Activated naive CD4-positive, alpha-beta T cell (primary cell): ENCODE measurements at places on chromosomes 2 and 18.

GRCh38 chr2:109117780-109118179, 11.2 kb upstream of the SH3RF3 start:
- DNase-seq = no peak

GRCh38 chr18:2627821-2628276, 27.7 kb upstream of the SMCHD1 start:
- DNase-seq = no peak

- no peak for DNase-seq
These were observed 1696.3 kb upstream of the TMEFF2 start for GRCh38 chr2:193891023-193891422.

- no peak for DNase-seq
These were observed 4.0 kb upstream of the SLC66A2 start for GRCh38 chr18:79955302-79956075.

DNA sequence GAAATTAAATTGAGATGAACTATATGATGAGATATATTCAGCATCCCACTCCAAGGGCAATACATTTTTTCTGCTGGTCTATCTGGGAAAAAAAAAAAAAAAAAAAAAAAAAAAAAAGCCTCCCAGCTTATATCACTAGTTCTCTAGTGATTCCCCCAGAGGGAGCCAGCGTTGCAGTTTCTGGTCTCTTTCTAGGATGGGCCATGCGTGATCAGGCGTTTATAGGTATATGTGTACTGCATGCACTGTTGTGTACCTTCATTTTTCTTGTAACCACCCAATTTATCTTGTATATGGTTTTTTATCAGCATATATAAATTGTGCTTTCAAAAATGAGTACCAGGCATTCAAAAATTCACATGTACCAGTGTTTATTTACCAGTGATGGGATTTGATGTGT, 35.1 kb downstream of the DCDC2C start:
- no peak for DNase-seq
